K562 (cell line): ENCODE measurements at places on chromosomes 2 and 18.

DNA sequence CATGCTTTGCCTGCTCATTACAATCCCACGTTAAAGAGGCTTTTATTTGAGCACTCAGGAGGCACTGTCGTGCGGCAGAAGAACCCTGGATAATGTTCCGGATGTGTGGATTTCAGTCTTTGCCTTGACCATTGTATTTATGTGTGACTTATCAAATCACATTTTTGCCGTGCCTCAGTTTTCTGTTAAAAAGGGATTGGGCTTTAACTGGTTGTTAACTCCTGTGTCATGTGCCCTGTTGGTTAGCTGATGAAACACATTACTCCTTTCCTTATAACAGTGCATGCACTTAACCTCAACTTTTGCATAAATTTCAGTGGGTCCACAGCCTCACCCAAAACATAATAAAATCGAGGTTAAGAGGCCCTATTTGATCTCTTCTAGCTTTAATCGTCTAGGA is 52.7 kb downstream of the NAB1 start:
- DNase-seq = no peak

GRCh38 chr2:56195563-56195962 is 11.8 kb downstream of the CCDC85A start:
- no peak for DNase-seq

DNA sequence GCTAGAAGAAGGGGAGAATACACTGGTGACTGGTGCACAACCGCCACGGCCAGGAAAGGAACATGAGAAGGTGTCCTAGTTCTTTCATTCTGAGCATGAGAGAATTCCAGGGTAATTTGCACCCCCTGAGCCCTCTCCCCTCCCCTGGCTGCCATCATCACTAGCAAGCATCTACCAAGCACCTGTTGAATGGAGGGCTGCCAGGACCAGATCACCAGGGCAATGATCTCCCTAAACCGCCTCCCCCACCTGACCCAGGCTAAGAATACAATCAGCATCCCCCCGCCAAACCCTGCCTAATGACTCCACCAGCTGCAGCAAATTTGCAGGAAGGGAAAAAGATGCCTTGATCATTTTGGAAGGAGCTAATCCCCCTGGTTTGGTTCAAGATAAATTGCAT is 100.2 kb downstream of the STPG4 start:
- no peak for DNase-seq

GRCh38 chr2:187819624-187820023 is 265.4 kb upstream of the TFPI start:
- no peak for DNase-seq

DNA sequence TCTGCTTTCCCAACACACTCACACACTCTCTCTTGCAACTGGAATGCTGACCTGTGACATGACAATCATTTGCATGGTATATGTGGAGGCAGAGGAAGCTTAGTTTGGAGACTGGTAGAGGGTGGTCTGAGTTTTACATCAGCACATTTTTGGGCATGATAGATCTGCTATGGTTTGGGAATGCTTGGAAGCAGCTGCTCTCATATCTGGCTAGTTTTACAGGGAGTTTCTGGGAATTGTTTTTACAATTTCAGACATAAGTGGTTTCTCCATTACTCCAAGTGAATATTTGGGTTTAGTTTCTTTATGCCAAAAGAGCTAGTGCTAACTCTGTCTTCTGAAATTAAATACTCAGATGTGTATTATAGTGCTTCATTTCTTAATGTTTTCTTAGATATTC is 977.6 kb downstream of the SUCLG1 start:
- DNase-seq = no peak

GRCh38 chr18:11688972-11689668 is at the start of gene GNAL:
GNAL (plus strand) TSS chr18:11689264; CDS start chr18:11689564, 300 bp downstream.
- DNase-seq = peak; percentile 51

- no peak for DNase-seq
These were observed 156.8 kb downstream of the L3MBTL4 start for GRCh38 chr18:6257950-6258349.

DNA sequence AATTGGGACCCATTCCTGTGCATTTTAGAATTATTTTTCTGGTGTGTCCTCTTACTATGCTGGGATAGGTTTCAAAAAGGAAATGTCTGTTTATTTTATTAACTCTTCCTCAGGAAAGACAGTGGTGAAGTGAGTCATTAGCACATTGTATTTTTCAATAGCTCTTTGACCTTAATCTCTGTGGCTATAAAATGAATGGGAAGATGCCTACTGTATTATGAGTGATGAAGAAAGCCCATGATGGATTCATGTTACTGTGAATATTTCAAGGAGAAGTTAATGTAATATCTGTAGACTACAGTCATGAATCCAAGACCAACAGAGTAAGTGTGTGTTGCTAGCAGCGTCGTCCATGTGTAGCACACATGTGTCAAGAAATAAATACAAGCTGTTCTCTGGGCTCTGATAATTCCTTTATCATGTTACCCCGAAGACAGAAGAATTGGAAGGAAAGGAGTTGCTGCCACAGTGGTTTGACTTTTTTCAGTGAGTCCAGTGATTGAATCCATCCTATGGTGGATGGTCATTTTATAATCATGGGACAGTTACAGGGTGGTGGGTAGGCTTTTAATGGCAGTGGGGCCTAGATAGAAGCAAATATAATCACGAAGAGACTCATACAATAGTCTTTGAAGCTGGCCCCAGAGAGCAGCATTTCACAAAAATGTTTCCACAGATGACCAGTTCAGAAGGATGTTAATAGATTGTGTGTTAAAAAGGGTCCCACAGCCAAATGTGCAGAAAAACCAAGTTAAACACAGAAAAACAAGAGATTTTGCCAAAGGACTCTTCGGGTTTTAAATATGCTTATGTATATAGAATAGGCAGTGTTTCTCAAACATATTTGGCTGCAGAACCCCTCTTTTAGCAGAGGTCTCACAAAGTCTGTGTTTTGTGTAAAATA is 239.7 kb upstream of the RASGRP3 start:
- DNase-seq = no peak

GRCh38 chr18:73896685-73897084 is 250.9 kb downstream of the FBXO15 start:
- no peak for DNase-seq

DNA sequence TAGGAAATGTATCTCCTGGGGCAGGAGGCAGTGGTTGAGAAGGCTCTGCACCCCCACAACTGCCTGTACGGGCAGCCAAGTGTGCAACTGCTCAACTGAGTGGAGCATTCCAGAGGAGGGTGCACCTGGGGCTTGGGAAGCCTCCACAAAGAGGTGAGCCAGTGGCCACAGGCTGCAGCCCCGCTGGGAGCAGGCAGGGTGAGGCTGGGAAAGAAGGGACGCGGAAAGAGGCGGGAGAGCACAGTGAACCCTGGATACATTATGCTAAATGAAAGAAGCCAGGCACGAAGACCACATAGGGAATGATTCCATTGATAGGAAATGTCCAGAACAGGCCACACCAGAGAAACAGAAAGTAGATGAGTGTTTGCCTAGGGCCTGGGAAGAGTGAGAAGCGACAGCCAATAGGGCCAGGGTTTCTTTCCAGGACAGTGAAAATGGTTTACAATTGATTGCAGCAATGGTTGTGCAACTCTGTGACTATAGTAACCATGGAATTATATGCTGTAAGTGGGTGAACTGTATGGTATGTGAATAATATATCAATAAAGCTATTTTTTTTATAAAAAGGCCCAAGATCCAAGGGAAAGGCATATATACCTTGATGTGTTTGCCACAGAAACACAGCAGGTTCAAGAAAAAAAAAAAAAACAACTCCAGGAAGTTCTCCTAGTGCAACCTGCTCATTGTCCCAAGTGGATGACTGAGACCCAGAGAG is 82.4 kb downstream of the DDX1 start:
- no peak for DNase-seq

GRCh38 chr2:6993936-6994335 is 76.7 kb downstream of the RNF144A start:
- no peak for DNase-seq

GRCh38 chr2:48749291-48750127 is 6.0 kb downstream of the LHCGR start:
- DNase-seq = no peak

GRCh38 chr18:77063260-77063659 is 69.3 kb downstream of the MBP start:
- DNase-seq = no peak

DNA sequence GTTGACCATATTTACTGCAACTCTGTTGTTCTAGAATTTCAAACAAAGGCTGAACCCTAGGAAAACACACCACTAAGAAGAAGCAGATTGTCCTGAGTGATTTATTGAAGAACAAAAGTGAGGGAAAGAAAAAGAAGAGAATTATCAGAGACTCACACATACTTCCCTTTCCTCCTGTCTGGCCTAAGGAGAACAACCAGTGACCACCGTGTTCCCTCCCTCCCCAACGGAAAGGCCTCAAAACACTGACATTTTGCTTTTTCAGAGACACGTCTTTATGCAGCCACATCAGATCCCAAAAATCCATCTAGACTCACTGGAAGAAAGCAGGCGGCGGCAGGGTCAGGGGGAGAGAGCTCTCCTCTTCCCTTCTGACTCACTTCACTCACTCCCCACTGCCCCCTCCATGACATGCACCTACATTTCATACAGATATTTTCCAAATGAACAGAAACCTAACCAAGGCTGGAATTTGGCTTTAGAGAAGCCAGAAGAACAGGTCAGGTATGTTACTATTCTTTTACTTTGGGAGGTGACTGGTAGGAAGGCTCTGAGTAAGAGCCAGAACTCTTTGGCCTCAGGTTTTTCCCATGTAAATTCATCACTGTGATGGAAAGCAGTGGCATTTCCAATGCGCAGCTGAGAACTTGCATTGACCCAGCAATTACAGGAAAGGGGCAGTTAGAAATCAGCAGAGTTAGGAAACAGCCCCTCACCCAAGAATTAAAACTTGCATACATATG is 169.9 kb downstream of the BCL11A start:
- DNase-seq = no peak

- DNase-seq = no peak
These were observed 242.3 kb downstream of the ATAD2B start for GRCh38 chr2:23684395-23685176.

- peak; percentile 10 for DNase-seq
These were observed 199.9 kb downstream of the BCL2 start for GRCh38 chr18:63119647-63120046.

- no peak for DNase-seq
These were observed 110.0 kb downstream of the TANC1 start for GRCh38 chr2:159078443-159078842.

DNA sequence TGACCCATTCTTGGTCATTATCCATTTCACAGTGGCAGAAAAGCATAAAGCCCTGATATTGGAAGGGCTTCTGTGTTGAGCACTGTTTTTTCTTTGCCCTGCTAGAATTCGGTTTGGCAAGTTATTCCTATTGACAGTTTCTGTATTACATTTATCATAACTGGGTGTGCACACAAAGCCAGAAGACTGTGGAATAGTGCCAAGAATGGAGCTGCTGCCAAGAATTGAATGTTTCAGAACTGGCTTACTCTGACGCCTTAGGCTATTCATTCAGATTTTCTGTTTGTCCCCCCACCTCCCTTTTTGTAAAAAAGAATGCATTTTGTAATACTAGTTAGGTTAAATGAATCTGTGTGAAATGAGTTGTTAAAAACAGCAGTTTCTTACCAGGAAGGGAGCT is 12.7 kb downstream of the KDM3A start:
- DNase-seq = no peak

GRCh38 chr2:216057688-216058193 is 23.9 kb downstream of the PECR start:
- no peak for DNase-seq

GRCh38 chr2:128796321-128796720 is 477.7 kb upstream of the HS6ST1 start:
- no peak for DNase-seq

DNA sequence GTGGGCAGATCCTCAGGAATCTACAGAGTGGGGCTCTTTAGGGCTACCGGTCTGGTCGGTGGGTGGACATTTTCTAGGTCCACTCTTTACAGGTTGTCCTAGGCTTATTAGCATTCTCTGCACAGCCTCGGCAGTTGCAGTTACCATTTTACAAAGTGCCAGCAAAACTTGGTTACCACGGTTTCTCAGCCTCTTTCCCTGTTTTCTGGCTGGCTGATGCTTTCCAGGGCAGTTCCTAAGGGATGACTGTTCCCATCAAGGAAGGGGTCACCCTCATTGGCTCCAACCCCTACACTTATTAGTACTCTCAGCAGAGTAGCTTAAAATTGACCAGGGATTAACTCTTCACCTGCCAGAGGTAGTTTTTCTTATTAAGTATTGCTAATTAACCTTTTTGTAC is 2.0 kb upstream of the AQP4 start:
- DNase-seq = no peak

DNA sequence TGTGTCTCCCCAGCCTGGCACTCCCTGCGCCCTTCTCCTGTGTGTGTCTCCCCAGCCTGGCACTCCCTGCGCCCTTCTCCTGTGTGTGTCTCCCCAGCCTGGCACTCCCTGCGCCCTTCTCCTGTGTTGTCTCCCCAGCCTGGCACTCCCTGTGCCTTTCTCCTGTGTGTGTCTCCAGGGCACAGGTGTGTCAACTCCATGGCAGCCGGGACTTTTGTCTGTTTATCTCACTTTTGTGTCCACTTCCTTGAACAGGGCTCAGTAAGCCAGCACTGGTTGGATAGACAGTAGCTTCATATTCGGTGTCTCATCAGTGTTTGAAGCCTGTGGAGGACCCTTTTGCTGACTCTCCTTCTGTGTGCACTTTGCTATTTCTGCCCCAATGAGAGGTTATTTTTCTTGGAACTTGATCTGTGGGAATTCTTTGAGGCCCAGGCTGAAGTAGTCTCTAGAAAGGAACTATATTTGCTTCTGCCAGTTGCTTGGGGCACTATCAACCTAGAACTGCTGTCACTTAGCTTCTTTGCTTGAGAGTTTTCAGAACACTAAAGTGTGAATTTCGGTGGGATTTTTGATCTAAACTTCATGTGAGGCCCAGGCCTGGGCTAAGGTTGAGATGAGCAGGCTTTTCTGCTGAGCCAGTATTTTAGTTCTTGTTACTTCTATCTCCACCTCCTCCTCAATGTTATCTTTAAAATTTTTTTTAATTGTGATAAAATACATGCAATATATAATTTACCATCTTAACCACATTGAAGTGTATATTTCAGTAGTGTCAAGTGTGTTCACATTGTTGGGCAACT is 8.3 kb upstream of the ASB1 start:
- DNase-seq = no peak

- no peak for DNase-seq
These were observed 71.2 kb downstream of the CTAGE1 start for GRCh38 chr18:22346401-22346952.

- no peak for DNase-seq
These were observed 137.7 kb upstream of the MMADHC start for GRCh38 chr2:149725234-149725633.

DNA sequence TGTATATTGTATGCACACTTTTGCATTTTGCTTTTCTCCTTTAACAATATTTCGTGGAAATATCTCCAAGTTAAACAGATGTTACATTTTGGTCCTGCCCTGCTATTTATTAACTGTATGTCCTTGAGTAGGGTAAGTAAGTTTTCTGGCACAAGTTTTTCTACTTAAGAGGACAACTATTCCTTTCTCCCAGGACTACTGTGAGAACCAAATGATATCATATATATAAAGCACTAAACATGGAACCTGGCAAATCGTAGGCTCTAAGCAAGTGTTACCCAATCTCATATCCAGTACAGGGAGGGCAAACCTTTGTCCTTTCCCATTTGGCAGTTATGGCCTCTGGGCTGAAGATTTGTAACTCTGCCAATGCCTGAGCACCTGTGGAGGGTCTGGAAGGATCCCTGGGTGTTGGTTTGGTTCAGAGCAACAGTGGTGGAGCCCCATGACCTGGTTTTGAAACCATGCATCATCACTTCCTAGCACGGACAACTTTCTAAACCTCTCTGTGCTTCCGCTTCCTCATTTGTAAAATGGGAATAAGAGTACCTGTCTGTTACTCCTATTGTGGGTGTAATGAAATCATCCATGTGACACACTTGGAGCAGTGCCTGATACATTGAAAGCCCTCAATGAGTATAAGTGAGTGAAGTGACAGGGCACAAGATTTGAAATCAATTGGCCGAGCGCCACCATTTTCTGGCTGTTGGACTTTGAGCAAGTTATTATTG is 28.3 kb upstream of the ICOS start:
- no peak for DNase-seq
